ENCODE measurements at places on chromosomes 2 and 18.

DNA sequence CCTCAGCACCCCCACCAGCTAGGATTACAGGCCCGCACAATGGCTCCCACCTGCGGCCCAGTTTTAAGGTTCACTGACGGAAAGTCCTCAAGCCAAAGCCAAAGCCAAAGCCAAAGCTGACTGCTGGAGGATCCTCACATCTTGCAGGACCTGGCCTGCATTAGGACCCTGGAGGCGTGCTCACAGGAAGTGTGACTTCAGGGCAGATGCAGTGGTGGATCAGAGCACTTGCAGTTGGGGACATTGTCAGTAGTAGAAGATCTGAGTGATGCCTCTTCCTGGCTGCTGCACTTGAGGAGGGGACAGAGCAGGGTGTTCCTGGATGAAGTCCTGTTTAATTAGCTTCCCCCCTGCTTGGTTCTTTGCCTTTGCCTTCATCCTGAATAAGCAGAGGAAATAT is 69.0 kb upstream of the ALPP start:
- DNase-seq, result no peak

DNA sequence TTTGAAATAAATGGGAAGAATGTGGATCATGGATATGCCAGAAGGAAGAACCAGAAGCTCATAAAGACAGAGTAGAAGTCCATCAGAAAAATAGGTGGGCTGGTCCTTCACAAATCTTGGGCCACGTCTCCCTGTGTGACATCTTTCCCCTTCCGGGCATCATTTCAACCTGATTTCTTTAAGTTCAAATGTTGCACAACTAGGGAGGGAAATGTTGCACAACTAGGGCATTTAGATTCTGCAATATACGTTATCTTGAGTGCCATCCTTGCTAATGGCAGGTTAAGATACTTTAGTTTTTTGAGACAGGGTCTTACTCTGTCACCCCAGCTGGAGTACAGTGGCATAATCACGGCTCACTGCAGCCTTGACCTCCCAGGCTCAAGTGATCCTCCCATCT is 129.6 kb downstream of the CERS6 start:
- no peak for DNase-seq

- no peak for DNase-seq
Measured at GRCh38 chr18:8288472-8289195, 320.6 kb upstream of the RAB12 start.

DNA sequence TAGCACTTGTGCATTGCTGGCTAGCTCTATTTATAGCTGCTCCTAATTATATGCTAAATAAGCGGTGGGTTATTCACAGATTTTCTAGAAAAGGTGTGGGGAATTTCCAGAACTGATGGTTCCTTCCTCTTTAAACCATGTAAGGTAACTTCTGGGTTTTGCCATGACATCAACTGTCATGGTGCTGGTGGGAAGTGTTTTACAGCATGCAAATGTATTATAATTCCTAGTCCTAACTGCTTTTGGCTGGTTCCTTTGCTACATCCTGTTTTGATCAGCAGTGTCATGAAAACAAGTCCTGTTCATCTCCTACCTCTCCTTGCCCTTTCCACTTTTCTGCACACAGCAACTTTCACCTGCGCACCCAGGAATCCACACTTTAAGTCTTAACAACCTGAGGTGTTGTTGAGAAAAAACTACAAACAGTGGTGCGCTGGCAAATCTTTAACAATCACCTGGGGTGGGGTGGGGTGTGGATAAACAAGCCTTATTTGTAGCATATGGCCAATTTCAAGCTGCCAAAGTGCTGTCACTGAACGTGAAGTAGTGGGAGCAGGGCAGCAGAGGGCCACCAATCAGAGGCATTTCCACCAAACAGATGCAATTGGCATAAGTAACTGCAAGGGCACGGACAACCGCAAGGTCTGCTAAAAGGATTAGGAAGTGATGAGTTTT is 33.4 kb upstream of the SKOR2 start:
- DNase-seq, result no peak

GRCh38 chr2:96945014-96945413 is 41.4 kb downstream of the FAM178B start:
- DNase-seq, result no peak

Measured in stimulated activated CD4-positive, alpha-beta T cell treated with anti-CD3 and anti-CD28 coated beads, TNF-alpha, amount 100 ng/mL, for 4 hours (primary cell).